ENCODE measurements at places on chromosomes 11 and 22.

DNA sequence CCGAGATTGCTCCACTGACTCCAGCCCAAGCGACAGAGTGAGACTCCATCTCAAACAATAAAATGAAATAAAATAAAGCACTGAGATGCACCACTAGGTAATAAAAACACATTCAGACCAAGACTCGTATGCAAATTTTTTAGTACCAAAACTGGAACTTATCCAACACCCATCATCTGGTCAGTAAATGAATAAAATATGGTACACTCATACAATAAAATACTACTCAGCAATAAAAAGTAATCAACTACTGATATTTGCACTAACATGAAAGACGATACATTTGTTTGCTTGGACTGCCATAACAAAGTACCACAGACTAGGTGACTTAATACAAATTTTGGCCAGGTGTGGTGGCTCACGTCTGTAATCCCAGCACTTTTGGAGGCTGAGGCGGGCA lies 17.8 kb upstream of the POLD3 start:
- DNase-seq = no peak

DNA sequence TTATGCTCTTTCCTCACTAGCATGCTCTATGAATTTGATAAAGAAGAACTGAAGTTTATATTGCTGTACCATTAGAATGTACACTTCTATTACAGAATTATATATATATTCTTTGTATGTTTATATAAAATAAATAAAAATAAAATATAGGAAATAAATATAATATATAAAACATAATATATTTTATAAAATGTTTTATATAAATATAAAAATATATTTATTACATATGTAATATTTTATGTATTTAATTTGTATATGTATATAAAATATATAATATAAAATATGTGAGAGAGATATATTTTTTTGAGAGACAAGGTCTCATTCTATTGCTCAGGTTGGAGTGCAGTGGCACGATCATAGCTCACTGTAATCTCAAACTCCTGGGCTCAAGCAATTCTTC lies 18.3 kb upstream of the RTCB start:
- DNase-seq = no peak

DNA sequence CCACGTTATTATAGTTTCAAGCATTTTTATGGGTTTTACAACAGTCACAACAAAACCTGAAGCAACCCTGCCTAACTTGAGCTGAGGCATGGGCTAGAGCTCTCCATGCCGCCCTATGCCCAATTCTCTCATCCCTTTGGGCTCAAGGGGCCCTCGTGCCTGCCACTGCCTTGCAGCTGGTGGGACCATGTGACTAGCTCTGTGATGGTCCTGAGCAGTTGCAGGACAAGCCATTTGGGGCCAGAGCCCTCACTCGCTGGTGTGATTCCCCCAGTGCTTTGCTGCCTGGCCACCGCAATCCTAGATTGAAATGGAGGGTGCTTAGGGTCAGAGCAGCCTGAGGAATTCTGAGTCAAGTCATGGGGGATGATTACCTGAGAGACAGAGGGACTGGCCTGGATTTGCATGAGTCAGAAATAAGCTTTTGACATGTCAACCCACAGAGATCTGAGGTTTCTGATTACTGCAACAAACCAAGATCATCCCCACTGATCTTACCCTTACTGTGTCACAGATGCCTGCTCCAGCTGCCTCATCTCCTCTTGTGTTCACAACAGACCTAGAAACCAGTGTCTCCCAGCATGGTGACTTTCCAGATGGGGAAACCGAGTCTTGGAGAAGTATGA lies 323.7 kb downstream of the BRD1 start:
- DNase-seq = no peak

DNA sequence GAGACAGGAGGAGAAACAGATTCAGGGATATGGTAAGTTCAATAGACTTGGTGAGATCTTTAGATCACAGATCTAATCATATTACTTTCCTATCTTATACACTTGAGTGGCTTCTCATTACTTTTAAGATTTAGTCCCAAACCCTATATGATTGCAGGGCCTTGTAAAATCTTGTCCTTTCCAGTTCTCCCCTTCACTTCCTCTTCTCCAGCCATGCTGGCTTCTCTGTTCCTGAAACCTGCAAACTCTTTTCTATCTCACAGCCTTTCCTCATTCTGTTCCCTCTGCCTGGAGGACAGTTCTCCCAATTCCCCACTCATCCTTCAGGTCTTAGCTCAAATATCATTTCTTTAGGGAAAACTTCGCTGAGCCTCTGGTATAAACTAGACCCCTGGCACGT lies 65.9 kb upstream of the BIRC3 start:
- DNase-seq = no peak

- DNase-seq = no peak
Observed at GRCh38 chr11:45089251-45089650, 57.2 kb upstream of the PRDM11 start.

DNA sequence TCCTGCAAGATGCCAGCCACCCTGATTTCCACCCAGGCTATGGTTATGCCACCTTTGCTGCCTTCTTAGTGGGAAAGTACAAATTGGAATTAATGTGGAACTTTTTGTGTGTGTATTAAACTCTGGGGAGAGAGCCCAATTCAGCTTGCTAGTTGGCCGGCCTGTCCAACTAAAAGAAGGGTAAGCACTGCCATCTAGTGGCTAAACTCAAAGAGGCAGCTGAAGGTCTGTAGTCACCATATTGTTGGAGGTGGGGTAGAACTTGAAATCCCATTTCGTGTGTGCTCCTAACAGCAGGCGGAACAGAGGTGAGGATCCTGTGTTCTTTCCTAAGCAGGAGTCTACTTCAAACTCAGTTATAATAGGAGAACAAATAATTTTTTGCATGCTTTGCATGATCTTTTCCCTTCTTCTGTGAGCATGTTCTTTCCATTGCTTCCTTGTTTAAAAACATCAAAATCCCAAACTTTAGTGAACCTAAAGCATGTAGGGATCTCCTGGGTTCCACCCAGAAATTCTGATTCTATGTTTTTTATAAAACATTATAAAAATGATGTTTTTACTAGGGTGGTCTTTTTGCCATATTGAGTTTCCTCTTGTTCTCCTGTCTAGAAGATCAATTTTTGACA lies 138.8 kb upstream of the SORL1-AS1 start:
- peak; percentile 21 for DNase-seq

DNA sequence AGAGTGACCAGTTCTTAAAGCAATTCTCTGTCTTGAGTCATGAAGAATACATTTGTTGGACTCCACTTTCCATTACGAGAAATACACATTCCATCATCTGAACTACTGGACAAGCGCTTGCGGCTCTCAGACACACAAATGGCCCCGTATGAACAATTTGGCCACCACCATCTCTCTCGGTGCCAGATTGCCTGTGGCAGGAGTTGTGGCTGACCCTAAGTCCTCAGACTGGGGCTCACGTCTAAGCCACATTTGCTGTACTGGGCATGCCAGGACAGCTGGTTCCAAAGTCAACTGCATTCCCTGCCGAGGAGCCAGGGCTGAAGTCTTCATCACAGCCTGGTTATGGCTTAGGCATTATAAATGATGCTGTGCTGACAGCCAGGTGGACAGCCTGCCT lies 227.5 kb downstream of the MIAT start:
- no peak for DNase-seq

DNA sequence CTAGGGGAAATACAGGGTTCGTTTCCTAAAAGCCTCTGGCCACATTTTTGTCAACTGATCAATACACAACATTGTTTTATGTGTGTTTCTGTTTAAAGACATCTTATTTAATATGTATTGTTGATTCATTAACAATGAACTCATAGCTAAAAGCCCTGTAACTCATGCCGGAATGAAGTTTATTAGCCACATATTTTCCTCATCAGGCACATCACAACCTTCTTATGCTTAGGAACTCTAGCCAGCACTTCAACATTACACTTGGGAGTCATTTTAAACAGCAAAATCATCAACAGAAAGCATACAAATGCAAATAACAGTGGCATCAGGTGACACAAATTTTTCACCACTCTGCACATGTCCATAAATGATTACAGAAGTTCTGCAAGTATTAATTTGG lies 15.1 kb upstream of the BLID start:
- DNase-seq = no peak

GRCh38 chr11:14914536-14914935 lies 22.5 kb upstream of the CYP2R1 start:
- no peak for DNase-seq

- DNase-seq = no peak
Observed at GRCh38 chr22:47125603-47126002, 363.2 kb downstream of the TBC1D22A start.

- DNase-seq = no peak
Observed at GRCh38 chr11:94402355-94402754, 1.1 kb upstream of the GPR83 start.

- DNase-seq = no peak
Observed at GRCh38 chr11:129945373-129945772, 50.0 kb upstream of the NFRKB start.

DNA sequence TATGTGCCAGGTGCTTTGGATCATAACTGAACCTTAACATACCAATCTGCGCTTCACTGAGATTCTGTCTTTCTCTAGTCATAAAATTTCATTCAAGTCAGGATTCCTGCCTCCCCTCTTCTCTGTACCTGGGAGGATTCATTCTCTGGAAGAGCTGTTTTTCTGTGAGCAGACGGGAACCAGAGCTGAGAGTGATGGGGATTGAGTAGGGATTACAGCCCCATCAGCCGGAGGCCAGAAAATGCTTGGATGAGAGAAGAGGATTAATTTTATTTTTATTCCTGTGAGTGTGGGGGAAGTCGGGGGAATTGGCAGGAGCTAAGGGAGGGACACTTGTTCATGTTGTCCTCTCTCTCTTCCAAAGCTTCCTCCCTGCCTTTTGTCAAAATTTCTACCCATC lies 4.7 kb downstream of the STX3 start:
- no peak for DNase-seq

DNA sequence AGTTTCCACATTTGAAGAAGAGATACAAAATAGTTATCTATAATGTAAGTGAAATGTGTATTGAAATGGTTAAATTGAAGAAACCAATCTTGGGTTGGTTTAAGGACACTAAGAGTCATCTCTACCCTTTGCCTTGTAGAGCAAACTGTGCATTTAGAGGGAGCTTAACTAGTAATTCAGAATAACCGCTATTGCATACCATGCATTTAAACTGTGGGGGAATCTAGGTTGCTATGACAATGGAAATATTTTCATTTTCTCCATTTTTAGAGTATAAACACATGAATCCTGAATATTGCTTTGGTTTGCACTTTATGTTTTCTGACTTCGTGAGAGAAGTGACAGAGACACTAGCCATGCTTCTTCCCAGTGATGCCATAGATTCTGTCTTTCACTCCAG lies 39.7 kb downstream of the FAT3 start:
- DNase-seq = no peak

GRCh38 chr11:69301455-69302401 lies 7.8 kb downstream of the MYEOV start:
- DNase-seq = no peak

DNA sequence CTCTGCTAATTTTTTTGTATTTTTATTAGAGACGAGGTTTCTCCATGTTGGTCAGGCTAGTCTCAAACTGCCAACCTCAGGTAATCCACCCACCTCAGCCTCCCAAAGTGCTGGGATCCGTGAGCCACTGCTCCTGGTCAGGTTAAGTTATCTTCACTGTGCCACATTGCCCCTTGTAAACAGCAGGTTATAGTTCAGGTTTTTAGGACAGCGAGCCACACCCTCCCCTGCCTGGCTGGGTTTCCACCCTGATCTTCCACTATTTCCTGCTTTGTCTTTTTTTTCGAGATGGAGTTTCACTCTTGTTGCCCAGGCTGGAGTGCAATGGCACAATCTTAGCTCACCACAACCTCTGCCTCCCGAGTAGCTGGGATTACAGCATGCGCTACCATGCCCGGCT lies 16.1 kb downstream of the ACO2 start:
- no peak for DNase-seq

GRCh38 chr22:32324505-32325415 lies 32.9 kb upstream of the RFPL3 start:
- no peak for DNase-seq

- DNase-seq = no peak
Observed at GRCh38 chr11:134502153-134502550, 90.1 kb upstream of the B3GAT1 start.

- no peak for DNase-seq
Observed at GRCh38 chr22:46592390-46592872, 27.8 kb upstream of the GRAMD4 start.

- DNase-seq = no peak
Observed at GRCh38 chr11:59335001-59335400, 23.7 kb upstream of the OR5AN1 start.

DNA sequence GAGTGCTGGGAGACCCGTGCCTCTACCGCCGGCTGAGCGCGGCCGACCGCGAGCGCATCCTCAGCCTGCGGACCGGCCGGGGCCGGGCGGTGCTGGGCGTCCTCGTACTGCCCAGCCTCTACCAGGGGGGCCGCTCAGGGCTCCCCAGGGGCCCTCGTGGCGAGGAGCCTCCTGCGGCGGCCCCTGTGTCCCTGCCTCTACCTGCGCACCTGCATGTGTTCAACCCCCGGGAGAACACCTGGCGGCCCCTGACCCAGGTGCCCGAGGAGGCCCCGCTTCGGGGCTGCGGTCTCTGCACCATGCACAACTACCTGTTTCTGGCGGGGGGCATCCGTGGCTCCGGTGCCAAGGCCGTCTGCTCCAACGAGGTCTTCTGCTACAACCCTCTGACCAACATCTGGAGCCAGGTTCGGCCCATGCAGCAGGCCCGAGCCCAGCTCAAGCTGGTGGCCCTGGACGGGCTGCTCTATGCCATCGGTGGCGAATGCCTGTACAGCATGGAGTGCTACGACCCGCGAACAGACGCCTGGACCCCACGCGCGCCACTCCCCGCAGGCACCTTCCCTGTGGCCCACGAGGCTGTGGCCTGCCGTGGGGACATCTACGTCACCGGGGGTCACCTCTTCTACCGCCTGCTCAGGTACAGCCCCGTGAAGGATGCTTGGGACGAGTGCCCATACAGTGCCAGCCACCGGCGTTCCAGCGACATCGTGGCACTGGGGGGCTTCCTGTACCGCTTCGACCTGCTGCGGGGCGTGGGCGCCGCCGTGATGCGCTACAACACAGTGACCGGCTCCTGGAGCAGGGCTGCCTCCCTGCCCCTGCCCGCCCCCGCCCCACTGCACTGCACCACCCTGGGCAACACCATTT lies 3.5 kb downstream of the KLHDC7B start:
- DNase-seq = no peak

DNA sequence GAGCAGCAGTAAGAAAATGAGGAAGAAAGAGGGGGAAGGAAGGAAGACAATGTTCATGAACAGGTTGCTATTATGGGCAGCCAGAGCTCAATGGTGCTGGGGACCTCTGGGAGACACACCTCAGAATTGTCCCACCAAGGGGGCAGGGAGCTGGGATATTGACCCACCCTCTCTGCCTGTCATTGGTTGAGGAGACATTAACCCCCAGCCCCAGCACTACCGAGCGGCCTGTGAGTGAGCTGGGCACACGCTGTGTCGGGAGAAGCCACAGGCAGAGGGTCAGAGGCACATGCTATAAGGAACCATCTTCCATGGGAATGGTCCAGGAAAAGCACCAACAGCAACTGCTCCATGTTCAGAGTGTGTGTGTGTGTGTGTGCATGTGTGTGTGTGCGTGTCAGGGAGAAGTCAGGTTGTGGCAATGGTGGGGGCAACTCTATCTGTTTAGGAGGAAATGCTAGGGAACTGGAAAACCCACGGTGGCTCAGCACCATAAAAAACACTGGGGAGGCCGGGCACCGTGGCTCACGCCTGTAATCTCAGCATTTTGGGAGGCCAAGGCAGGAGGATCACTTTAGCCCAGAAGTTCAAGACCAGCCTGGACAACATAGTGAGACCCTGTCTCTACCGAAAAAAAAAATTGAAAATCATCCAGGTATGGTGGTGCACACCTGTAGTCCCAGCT lies 49.2 kb downstream of the CD6 start:
- DNase-seq = no peak

Measured in stimulated activated CD8-positive, alpha-beta memory T cell treated with anti-CD3 and anti-CD28 coated beads, Interleukin-4, amount 100 ng/mL, for 4 hours (primary cell).